ENCODE measurements at places on chromosomes 11 and 22. TPM values are rescaled to one million over a fixed set of nuclear protein-coding genes. Genes with fewer than 3 reads are reported as not detected.

HTR3A gene
- total RNA-seq, result not detected

TRAPPC4 gene
- total RNA-seq, result 8.2 TPM

PRR5L gene
- total RNA-seq, result 7.7 TPM

OR5M10 gene
- not detected for total RNA-seq

SEC14L6 gene
- total RNA-seq, result under 0.01 TPM

ANKK1 gene
- total RNA-seq, result 1.0 TPM

OR51I1 gene
- total RNA-seq, result 1.6 TPM

RIC3 gene
- total RNA-seq, result 7.9 TPM

CARD18 gene
- not detected for total RNA-seq

CDCA5 gene
- not detected for total RNA-seq

IRAG1 gene
- total RNA-seq, result 54.5 TPM

DGAT2 gene
- not detected for total RNA-seq

GDPD4 gene
- not detected for total RNA-seq

APOBEC3C gene
- total RNA-seq, result 3.6 TPM

APOL5 gene
- not detected for total RNA-seq

IFTAP gene
- 21.1 TPM for total RNA-seq

CSKMT gene
- 7.7 TPM for total RNA-seq

SYT9 gene
- total RNA-seq, result 5.8 TPM

SMIM38 gene
- 7.5 TPM for total RNA-seq

SCO2 gene
- total RNA-seq, result 3.5 TPM

DGCR6 gene
- total RNA-seq, result not detected

RAB39A gene
- total RNA-seq, result 0.26 TPM

APOL1 gene
- 26.5 TPM for total RNA-seq

DRD4 gene
- not detected for total RNA-seq

KCNQ1OT1 gene
- total RNA-seq, result 17.4 TPM

FCHSD2 gene
- 73.9 TPM for total RNA-seq

TMEM191C gene
- total RNA-seq, result not detected

MS4A6E gene
- not detected for total RNA-seq

NRIP3 gene
- total RNA-seq, result 3.3 TPM

OR5P2 gene
- not detected for total RNA-seq

MS4A7 gene
- 38.7 TPM for total RNA-seq

CECR2 gene
- 6.3 TPM for total RNA-seq

LRRC74B gene
- not detected for total RNA-seq

RAB3IL1 gene
- 33.6 TPM for total RNA-seq

CDC42EP1 gene
- total RNA-seq, result 101 TPM

OR51E1 gene
- 0.26 TPM for total RNA-seq

SCUBE1 gene
- not detected for total RNA-seq

CD3D gene
- total RNA-seq, result not detected
